ENCODE measurements at places on chromosomes 7 and 10. TPM values are rescaled to one million over a fixed set of nuclear protein-coding genes. Genes with fewer than 3 reads are reported as not detected.
A peak's percentile ranks its signal among the peaks of the same experiment; 100 is the strongest.

ASZ1 gene
- not detected for total RNA-seq

DNA sequence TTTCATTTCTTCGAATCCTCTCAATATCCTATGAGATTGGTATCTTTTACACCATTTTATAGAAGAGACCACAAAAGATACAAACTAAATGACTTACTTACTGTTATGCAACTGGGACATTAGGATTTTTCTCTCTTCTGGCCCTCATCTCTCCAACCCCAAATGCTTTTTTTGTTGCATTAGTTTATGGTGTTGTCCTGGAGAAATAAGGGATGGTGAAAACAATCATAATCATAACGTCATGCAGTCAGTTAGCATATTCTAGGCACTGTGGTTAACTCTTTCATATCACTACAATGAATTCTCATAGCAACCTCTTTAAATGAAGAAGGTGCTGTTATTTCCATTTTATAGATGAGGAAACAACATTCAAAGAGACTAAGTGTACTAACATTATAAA is 104.6 kb downstream of the PON1 start:
- no peak overlapping the region for H3K27ac ChIP-seq
- H3K36me3 ChIP-seq: no peaks in the 10 kb centered on the region
- H3K27me3 ChIP-seq: no peaks in the 10 kb centered on the region
- no peaks in the 10 kb centered on the region for H3K4me1 ChIP-seq
- no peak for DNase-seq
- H3K4me3 ChIP-seq: no peak overlapping the region

DNA sequence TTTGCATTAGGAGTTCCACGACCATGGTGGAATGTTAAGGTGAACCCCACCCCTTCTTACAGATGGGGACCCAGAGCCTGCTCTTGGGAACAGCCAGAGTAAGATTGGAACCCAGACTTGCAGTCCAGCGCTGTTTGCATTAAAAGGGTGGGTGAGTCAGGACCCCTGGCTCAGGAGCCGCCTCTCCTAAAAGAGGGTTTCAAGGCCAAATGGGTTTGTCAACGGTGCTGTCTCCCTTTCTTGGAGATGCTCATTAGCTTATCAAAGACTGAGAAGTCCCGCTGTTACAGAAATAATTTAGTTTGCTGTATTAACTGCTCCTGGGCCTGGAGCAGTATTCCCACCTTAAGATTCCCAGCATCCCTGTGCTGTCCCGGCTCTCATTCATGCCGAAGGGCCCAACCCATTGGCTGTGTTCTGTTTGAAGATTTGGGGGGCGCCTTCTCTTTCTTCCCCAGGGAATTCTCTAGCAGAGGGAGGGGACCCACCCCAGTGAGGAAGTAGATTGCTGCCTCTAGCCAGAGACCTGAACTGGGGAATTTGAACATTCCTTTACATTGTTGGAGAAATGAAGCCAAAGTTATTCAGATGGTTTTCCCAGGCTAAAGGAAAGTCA is 1.8 kb downstream of the MARVELD1 start:
- peaks cover 49% of the 10 kb centered on the region for H3K36me3 ChIP-seq
- DNase-seq: no peak
- H3K4me3 ChIP-seq: peak overlapping the region; percentile 86
- H3K27me3 ChIP-seq: no peaks in the 10 kb centered on the region

GRCh38 chr7:94907811-94908322 is 473 bp downstream of the PPP1R9A start:
- peaks cover 64% of the 10 kb centered on the region for H3K27me3 ChIP-seq
- H3K36me3 ChIP-seq: no peaks in the 10 kb centered on the region
- no peak for DNase-seq
- H3K27ac ChIP-seq: no peak overlapping the region
- no peaks in the 10 kb centered on the region for H3K4me1 ChIP-seq

DNA sequence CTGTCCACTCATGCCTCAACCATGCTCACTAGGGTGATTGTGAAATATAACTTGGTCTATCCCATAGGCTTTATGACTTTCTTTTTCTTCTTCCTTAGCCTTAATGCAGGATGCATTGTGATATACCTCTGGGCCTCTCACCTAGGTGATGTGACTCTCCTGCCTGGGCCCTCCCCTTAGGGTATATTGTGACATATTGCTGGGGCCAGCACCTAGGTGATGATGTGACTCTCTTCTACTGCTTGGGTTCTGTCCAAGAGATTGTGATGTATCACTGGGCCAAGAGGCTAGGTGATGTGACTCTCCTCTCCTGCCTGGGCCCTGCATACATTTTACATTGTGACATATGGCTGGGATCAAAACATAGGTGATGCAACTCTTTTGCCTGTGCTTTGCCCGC is 14.7 kb upstream of the ZNF107 start:
- DNase-seq: no peak
- no peaks in the 10 kb centered on the region for H3K36me3 ChIP-seq
- H3K4me1 ChIP-seq: no peaks in the 10 kb centered on the region
- no peaks in the 10 kb centered on the region for H3K27me3 ChIP-seq
- no peak overlapping the region for H3K4me3 ChIP-seq

DNA sequence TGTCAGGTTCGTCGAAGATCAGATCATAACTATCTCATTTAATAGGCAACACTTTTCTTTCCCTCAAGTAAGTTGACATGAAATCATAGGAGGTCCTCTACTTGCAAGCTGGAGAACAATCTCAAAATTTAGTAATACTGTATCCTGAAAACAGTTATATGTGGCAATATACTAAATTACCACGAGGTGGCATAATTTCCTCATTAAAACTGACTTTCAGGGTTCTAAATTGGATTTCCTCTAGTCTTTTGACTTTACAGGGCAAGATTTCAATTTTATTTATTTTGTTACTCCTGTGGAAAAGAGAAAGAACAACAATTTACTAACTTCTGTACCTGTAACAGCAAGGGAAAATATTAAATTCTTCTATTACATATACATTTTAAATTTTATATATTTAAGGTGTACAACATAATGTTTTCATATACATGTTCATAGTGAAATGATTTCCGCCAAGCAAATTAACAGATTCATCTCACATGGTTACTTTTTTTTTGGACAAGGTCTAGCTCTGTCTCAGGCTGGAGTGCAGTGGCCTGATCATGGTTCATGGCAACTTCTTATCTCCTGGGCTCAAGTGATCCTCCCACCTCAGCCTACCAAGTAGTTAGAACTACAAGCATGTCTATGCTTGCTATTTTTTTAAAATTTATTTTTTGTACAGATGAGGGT is 53.4 kb upstream of the CYP2C18 start:
- H3K27me3 ChIP-seq: no peaks in the 10 kb centered on the region
- H3K27ac ChIP-seq: no peak overlapping the region
- no peak for DNase-seq
- H3K4me3 ChIP-seq: no peak overlapping the region

- no peaks in the 10 kb centered on the region for H3K4me1 ChIP-seq
- no peak overlapping the region for H3K27ac ChIP-seq
- H3K36me3 ChIP-seq: no peaks in the 10 kb centered on the region
- H3K4me3 ChIP-seq: no peak overlapping the region
- peak; percentile 10 for DNase-seq
- no peaks in the 10 kb centered on the region for H3K27me3 ChIP-seq
Measured at GRCh38 chr7:113730309-113730955, 188.4 kb downstream of the PPP1R3A start.

SEM1 gene
- total RNA-seq: 110 TPM

CLDN4 gene
- total RNA-seq: not detected

- no peaks in the 10 kb centered on the region for H3K27me3 ChIP-seq
- no peak overlapping the region for H3K27ac ChIP-seq
- DNase-seq: no peak
- peaks cover 52% of the 10 kb centered on the region for H3K36me3 ChIP-seq
- H3K4me1 ChIP-seq: peaks cover 40% of the 10 kb centered on the region
Measured at GRCh38 chr7:5701085-5701914, 80.2 kb downstream of the RNF216 start.

DNA sequence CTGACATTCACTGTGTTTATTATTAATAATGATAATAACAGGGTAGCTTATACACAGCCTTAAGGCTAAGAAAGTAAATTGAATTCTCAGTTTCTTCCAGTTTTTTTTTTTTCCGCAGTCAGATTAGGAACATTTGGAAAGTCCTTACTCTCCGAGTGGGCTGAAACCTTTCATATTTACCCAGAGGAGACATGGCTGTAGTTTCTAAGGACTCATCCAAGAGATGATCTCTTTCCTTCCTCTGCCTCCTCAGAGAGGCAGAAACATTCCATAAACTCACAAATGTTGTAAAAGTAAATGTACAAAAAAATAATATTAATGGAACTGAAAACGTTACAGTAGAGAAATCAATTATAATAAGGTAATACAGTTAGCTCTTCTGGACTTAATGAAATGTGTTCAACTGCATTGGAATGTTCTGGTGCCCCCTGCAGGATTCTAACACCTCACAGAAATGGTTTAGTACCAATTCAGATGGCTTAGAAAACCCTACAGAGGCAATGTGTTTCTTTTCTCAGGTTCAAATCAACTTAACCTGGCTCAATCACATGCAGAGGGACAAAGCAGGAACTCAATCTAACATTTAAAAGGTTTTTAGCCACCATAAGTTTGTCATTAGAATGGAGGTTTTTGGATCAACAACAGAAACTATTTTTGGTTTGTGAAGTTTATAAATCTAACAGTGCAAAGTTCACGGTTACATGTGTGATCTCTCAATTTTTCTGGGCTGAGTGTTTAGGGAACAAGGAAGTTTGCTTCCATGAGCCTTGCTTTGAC is 71.7 kb downstream of the ICA1 start:
- H3K4me1 ChIP-seq: no peaks in the 10 kb centered on the region
- H3K27ac ChIP-seq: no peak overlapping the region
- no peak overlapping the region for H3K4me3 ChIP-seq
- H3K36me3 ChIP-seq: no peaks in the 10 kb centered on the region
- no peak for DNase-seq

- H3K27ac ChIP-seq: no peak overlapping the region
- H3K4me1 ChIP-seq: no peaks in the 10 kb centered on the region
Measured at GRCh38 chr10:60185421-60185820, 204.3 kb downstream of the ANK3 start.

- no peaks in the 10 kb centered on the region for H3K4me1 ChIP-seq
- no peak overlapping the region for H3K27ac ChIP-seq
- no peak for DNase-seq
- no peak overlapping the region for H3K4me3 ChIP-seq
Measured at GRCh38 chr7:150830937-150831336, 21.4 kb upstream of the AOC1 start.

SPDYE8 gene
- total RNA-seq: 0.24 TPM

- peaks cover 2% of the 10 kb centered on the region for H3K27me3 ChIP-seq
- H3K27ac ChIP-seq: no peak overlapping the region
- H3K4me3 ChIP-seq: no peak overlapping the region
- no peak for DNase-seq
- H3K36me3 ChIP-seq: no peaks in the 10 kb centered on the region
Measured at GRCh38 chr10:44607116-44607515, 222.2 kb upstream of the CXCL12 start.

SEMA3C gene
- 28.6 TPM for total RNA-seq

DNA sequence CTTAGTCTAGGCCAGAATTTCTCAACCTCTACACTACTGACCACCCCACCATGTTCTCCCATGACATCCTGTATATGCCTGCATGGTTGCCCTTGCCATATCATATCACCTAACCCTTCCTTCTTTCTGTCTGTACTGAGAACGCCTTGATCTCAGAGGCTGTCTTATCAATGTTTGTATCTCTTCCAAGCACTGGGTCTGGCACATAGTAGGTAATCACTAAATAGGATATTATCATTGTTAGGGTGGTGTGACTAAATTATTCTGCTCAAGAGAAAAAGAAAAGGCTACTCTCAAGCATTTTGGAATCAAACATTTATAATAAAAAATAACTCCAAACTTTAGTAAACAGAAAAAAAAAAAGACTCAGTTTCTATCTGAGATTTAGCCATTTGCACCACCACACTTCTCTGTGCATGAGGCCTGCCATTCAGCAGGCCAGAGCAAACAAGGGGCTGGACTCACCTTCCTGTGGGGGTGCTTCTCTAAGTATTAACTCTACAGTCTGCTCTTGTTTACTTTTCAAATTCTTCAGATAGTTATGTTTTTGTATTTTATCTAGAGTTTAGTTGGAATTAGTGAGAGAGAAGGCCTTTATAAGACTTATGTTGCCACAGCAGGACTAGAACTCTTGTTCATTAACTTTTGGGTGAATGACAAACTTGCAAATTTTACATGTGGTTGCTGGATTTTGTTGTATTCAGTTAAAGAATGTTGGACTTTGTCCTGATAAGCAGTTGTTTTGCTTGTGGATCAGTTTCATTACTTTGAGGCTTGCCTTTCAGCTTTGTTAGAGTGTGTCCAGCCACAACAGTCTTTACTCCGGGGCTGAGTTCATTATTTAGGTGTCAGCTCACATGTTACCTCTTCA is 5.4 kb downstream of the AGBL3 start:
- H3K27ac ChIP-seq: 0 out of 2 replicates have a peak overlapping the region, but pooled peaks have one; percentile 16
- H3K4me3 ChIP-seq: no peak overlapping the region
- DNase-seq: no peak
- no peaks in the 10 kb centered on the region for H3K27me3 ChIP-seq
- H3K36me3 ChIP-seq: peaks cover 2% of the 10 kb centered on the region
- peaks cover 18% of the 10 kb centered on the region for H3K4me1 ChIP-seq

CYP26C1 gene
- not detected for total RNA-seq

GRCh38 chr7:93055543-93056107 is 62.2 kb downstream of the SAMD9 start:
- no peaks in the 10 kb centered on the region for H3K36me3 ChIP-seq
- no peak overlapping the region for H3K4me3 ChIP-seq
- no peak overlapping the region for H3K27ac ChIP-seq
- DNase-seq: peak; percentile 40

GRCh38 chr10:107915215-107915610 is 750.7 kb upstream of the SORCS1 start:
- peaks cover 12% of the 10 kb centered on the region for H3K27me3 ChIP-seq
- no peak overlapping the region for H3K27ac ChIP-seq
- no peaks in the 10 kb centered on the region for H3K4me1 ChIP-seq

DNA sequence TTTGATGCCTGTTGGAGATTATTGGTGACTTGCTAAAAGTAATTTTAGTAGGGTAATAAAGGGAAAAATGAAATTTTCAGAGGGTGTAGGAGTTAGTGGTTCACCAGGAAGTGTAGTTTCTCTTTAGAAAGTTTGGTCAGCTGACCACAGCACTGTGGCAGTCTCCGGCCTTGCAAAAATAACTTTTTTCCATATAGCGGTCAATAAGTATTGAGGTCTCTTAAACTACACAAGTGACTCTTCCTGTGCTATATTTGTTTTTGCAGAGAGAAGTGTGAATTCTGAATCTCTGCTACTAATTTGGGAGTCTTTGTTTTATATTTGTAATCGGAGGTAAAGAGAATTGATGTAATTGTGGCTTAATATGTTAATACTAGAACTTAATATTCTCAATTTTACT is 24.3 kb downstream of the PTPN12 start:
- H3K4me1 ChIP-seq: no peaks in the 10 kb centered on the region
- H3K36me3 ChIP-seq: peaks cover 17% of the 10 kb centered on the region
- DNase-seq: no peak
- H3K4me3 ChIP-seq: no peak overlapping the region
- no peak overlapping the region for H3K27ac ChIP-seq
- H3K27me3 ChIP-seq: no peaks in the 10 kb centered on the region

- H3K4me1 ChIP-seq: peaks cover 4% of the 10 kb centered on the region
- no peak overlapping the region for H3K27ac ChIP-seq
- no peak overlapping the region for H3K4me3 ChIP-seq
- no peak for DNase-seq
Measured at GRCh38 chr10:44309939-44310761, 74.7 kb downstream of the CXCL12 start.

GRCh38 chr10:18340496-18341051 is 200.3 kb downstream of the CACNB2 start:
- no peak for DNase-seq
- H3K27ac ChIP-seq: no peak overlapping the region
- no peak overlapping the region for H3K4me3 ChIP-seq
- no peaks in the 10 kb centered on the region for H3K4me1 ChIP-seq
- no peaks in the 10 kb centered on the region for H3K27me3 ChIP-seq

GRCh38 chr7:148570510-148570909 is 20.1 kb upstream of the C7orf33 start:
- no peak for DNase-seq
- H3K4me1 ChIP-seq: no peaks in the 10 kb centered on the region
- H3K27me3 ChIP-seq: no peaks in the 10 kb centered on the region
- no peaks in the 10 kb centered on the region for H3K36me3 ChIP-seq
